ENCODE measurements at places on chromosomes 3 and 15.
A peak's percentile ranks its signal among the peaks of the same experiment; 100 is the strongest.

GRCh38 chr15:95149036-95149435, 917.7 kb downstream of the MCTP2 start:
- DNase-seq, result no peak

- DNase-seq, result no peak
Observed at GRCh38 chr3:11477407-11477911, 166.3 kb downstream of the VGLL4 start.

GRCh38 chr3:74611206-74611605, 3.3 kb downstream of the CNTN3 start:
- no peak for DNase-seq

GRCh38 chr3:173750095-173750494, 352.6 kb downstream of the NLGN1 start:
- no peak for DNase-seq

DNA sequence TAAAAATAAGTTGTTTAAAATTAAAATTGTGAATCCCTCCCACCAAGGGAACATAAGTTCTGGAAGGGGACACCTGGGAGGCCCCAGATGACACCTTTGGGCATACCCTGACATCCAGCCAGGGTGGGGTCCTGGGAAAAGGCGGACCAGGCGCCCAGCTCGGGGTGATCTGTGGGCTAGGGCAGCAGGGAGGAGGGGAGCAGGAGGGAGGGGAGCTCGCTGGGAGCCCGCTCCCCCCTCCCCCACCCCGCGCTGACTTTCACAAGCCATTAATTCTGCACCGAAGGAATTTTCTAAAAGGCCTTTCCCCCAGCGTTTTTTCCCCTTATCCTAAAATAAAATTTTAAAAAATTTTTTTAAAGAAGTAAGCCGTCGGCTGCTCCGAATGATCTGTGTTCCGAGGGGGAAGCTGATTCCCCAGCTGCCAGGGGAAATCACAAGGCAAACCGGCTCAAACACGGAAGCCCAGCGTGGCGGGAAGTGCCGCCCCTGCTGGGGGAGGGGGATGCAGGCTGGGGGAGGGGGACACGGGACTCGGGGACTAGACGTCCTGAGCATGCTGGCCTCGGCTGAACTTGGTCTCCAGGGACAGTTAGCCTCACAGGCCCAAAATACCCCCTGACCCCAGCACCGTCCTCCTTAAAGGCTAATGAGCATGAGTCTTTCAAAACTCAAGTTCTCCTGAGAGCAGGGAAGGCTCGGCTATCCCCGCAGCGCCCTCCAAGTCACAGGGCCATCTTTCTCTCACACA, 13.9 kb downstream of the PLXND1 start:
- DNase-seq, result no peak

DNA sequence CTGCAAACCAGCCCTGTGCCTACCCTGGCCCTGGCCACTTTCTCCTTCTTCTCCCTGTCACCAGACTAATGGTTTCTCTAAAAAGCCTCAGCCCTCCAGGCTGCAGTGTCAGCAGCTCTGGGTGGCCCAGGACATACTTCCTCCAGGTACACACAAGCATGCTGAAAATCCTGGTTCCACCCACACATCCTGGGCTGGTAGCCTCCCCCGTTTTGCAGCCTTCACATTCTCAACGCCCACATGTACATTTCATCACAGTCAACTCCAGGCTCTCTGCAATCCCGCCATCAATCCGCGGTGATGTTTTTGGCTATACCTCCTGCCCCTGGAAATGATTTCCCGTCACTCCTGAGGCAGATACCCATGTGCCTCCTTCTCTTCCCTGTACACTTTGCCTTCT, 59.4 kb downstream of the MAGEF1 start:
- DNase-seq, result no peak

DNA sequence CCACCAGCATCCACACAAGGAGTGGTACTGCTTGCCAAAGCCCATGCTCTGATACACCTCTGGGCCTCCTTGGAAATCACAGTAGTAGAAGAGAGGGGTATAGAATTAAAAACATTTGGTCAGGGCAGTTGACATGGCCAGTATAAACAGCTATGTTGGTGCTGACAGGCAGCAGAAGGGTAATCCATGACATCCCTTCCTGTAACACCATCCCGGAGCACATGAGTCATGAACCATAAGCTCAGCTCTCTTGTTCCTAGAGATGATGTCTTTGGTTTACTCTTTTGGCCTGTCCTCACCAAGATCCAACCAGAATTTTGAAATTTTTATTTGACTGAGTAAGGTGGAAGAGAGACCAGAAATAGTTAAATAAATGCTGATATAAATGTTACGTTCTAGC, 132.6 kb upstream of the CTDSPL start:
- no peak for DNase-seq

DNA sequence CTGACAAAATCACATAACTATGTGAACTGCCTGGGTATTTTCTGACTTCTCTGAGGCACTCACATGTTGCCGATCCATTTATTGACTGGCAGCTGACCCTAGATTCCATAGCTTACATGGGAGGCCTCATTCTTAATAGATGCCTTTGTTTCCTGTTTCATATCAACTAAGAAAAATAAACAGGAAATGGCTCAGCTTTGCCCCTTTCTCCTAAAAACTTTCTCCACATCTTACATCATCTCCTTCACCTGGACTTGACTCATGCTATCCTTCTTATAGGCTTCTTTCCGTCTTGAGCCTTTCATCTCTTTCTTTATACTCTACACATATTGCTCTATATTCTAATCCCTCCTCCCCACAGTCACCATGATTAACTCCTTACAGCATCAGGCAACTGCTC, 38.0 kb downstream of the TXNRD3 start:
- DNase-seq, result no peak

DNA sequence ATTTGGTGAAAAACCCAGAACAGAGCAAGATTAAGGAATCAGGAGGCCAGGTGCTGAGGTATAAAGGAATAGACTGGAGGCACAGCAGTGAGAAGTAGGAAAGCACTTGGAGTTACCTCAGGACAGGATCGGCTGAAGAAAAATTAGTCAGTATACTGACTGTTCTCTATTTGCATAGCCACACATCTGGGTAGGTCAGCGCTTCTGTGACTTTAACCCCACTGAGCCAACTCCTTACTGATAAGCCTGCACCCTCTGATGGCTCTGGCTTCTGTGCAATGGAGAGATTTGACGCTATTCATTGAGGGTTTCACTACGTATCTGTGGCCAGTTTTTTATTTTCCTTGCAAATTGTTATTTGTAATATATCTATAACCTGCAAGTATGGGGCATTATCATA, 22.3 kb downstream of the MECOM start:
- no peak for DNase-seq

DNA sequence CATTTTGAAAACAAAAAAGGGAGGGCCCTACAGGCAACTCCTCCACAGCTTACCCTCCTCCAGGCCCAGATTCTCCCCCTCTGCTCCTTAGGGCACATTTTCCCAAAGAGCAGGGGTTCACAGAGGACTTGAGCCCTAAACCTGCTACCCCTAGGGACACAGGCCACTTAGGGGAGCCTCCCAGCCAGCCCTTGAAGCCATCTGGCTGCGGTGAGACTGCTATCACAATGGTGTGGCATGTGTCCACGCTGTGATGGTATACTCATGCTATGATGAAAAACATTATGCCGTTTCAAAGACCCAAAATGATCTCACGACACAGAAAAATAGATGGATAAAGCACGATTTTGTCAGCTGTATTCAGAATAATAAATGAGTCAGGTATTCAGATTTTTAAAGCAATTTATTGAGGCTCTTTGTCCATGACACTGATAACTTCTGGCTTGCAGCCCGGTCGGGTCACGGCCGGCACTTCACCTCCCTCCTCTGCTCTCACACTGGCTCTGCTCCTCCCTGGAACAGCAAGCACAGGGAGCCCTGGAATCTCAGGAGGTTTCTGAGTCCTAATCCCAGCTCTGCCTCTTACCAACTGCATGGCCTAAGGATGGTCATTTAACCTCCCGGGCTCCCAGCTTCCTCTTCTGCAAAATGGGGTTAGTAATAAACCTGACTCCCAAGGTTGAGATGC, 115.3 kb downstream of the MEGF11 start:
- DNase-seq, result no peak

- peak; percentile 32 for DNase-seq
Observed at GRCh38 chr3:179745079-179745478, 92.2 kb downstream of the USP13 start.

DNA sequence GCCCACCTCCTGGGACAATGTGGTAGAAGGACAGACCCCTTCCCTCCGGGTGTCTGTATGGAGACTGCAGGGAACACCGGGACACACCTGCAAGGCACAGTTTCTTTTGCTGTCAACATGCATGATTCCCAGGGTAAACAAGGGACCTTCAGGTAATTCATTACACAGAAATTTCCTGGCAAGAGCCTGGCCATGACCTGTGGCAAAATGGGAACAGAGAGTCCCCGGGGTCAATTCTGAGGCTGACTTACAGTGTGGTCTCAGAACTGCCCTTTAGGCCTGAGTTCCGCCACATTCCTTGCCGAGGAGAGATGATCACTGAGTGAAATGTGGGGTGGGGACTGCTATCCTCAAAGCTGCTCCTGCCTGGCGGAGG, 6.3 kb downstream of the STARD5 start:
- DNase-seq, result no peak

- DNase-seq, result no peak
Observed at GRCh38 chr15:86488046-86488445, 408.4 kb downstream of the AGBL1 start.

DNA sequence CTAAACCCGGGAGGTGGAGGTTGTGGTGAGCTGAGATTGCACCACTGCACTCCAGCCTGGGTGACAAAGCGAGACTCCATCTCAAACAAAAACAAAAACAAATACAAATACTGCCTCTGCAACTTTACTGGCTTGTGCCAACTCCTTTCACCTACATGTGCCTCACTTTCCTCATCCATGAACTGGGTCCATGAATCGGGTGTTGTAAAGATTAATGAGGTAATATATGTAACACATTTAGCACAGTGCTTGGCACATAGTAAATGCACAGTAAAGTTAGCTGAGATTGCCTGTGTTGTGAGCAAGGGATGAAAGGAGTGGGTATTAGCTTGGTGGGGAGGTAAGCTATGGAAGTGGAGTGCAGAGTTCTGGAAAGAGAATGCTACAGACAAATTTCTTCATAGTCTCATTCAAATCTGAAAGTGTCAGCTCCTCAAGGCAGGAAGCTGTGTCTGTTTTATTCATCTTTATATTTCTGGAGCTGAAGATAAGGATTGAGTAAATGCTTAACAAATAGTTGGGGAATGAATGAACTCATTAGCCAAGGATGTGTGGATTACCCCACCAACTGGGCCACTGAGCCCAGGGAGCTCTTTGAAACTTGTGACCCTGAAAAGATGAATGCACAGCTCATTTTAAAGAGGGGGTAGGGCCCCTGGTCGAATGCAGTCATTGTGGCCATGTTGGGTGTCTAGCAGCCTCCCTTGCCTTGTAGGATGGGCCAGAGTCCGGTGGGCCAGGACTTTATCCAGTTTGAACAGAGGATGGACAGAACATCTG, 7.7 kb upstream of the CDCP1 start:
- no peak for DNase-seq

GRCh38 chr15:38005953-38006808, 71.7 kb downstream of the TMCO5A start:
- no peak for DNase-seq

DNA sequence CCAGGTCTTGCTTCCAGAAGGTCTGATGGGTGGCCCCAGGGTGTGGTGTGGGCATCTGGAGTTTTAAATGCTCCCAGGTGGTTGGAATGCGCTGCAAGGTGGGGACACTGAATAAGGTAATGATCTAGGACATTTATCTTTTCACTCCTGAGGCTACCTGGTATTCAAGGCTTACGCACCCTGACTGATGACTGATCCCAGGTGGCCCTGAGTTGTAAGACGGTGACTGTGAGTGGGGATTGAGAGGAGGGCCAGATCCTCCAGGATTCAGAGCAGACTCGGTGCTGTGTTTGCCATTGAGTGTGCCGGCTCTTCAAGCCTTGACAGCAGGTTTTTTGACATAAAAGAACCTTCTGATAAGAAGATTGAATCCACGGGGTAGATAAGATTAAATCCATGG, 40.3 kb downstream of the SLC6A20 start:
- no peak for DNase-seq

GRCh38 chr15:82056958-82057823, 11.4 kb upstream of the MEX3B start:
- DNase-seq, result no peak

All from SK-N-MC (cell line).